GF-D8 (cell line): ENCODE measurements at places on chromosomes 3 and 15.

DNA sequence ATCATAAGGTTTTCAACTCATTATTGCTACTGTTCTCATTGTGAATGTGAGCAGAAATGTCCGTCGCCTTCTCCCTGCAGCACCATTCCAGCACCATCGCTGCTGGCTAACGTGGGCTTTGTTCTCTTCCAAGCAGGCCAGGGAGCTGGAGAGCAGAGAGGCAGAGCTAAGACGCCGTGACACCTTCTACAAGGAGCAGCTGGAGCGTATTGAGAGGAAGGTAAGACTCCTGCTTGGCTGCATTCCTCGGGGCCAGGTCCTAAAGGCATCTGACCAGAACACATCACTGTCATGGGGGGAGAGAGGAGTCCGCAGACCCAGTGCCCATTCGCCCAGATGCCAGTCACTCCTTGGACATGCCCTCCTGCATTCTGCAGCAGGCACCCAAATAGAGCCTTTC lies 130.4 kb upstream of the PLXNA1 start:
- DNase-seq = no peak

DNA sequence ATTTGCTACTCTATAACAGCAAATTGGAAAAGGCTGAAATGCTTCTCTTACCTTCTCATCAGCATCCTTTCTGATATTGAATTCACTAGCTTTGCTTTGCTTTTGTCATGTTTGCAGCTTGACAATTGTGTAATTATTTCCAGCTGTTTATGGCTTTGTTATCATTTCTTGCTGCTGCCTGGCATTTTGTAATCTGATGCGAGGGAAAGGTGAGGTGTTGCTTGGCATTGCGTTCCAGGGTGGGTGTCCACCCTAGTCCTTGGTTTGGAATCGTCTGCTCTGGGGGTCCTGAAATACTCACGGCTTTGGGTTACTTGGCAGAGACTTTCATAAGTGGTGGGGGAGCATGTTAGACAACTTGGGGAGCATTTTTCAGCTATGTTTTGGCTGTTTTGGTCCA lies 2.9 kb downstream of the CACNA2D3 start:
- DNase-seq = no peak

GRCh38 chr15:56244811-56245576 lies 1.3 kb upstream of the RFX7 start:
- DNase-seq = peak; percentile 14

- DNase-seq = no peak
Measured at GRCh38 chr15:69148465-69148864, 12.0 kb upstream of the GLCE start.

- DNase-seq = no peak
Measured at GRCh38 chr15:60390871-60391501, 6.8 kb downstream of the ANXA2 start.

- no peak for DNase-seq
Measured at GRCh38 chr15:20348900-20349773, 192.5 kb downstream of the GOLGA6L6 start.

DNA sequence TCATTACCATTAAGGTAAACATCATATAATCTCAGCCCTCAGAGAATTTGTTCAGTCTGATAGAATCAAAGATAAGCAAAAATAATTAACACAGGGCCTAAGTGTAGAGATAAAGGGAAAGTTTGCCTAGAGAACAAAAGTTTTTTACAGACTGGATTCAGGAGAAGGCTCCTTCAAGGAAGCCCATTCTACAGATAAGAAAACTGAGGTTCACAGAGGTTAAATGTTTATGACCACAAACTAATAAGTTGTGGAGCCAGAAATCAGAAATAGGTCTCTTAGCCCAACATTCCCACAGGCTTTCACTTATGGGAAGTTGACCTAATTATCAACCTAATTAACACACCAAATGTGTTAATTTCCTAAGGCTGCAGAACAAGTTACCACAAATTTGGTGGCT lies 110.7 kb downstream of the ZMAT3 start:
- no peak for DNase-seq

- no peak for DNase-seq
Measured at GRCh38 chr3:129553719-129554118, 10.7 kb downstream of the H1-8 start.
